ENCODE measurements at places on chromosomes 12 and 14. TPM values are rescaled to one million over a fixed set of nuclear protein-coding genes. Genes with fewer than 3 reads are reported as not detected.

TBC1D30 gene
- 0.42 TPM for total RNA-seq

RTN1 gene
- total RNA-seq = 1.9 TPM

- no peak for DNase-seq
These were observed 34.3 kb downstream of the GALNT9 start for GRCh38 chr12:132295101-132295526.

GRCh38 chr12:85664429-85664828 is 171.8 kb downstream of the RASSF9 start:
- DNase-seq = no peak

CD163L1 gene
- total RNA-seq = 10.3 TPM

- no peak for DNase-seq
These were observed 626.6 kb upstream of the TMEM132C start for GRCh38 chr12:127640181-127640886.

DNA sequence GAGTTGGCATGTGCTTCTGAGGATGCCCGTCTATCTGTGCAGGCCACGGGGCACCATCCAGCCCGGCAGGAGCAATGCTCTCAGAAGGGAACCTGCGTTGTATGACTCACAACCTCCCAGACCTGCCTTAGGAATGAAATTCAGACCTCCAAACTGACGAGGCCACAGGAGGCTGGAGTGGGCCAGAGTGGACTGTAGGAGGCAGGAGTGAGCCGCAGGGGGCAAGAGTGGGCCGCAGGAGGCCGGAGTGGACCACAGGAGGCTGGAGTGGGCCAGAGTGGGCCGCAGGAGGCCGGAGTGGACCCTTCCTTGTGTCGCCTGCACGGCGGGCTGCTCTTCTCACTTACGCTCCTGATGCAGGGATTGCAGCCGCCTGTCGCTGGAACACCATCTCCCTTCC is 11.1 kb upstream of the FBRSL1 start:
- DNase-seq = no peak

DIO3 gene
- 0.24 TPM for total RNA-seq

- DNase-seq = no peak
These were observed 22.4 kb upstream of the DIO3 start for GRCh38 chr14:101538878-101539277.
